Suppressor macrophage treated with lipopolysaccharide for 4 hours (primary cell): ENCODE measurements at places on chromosomes 1 and 21.

DNA sequence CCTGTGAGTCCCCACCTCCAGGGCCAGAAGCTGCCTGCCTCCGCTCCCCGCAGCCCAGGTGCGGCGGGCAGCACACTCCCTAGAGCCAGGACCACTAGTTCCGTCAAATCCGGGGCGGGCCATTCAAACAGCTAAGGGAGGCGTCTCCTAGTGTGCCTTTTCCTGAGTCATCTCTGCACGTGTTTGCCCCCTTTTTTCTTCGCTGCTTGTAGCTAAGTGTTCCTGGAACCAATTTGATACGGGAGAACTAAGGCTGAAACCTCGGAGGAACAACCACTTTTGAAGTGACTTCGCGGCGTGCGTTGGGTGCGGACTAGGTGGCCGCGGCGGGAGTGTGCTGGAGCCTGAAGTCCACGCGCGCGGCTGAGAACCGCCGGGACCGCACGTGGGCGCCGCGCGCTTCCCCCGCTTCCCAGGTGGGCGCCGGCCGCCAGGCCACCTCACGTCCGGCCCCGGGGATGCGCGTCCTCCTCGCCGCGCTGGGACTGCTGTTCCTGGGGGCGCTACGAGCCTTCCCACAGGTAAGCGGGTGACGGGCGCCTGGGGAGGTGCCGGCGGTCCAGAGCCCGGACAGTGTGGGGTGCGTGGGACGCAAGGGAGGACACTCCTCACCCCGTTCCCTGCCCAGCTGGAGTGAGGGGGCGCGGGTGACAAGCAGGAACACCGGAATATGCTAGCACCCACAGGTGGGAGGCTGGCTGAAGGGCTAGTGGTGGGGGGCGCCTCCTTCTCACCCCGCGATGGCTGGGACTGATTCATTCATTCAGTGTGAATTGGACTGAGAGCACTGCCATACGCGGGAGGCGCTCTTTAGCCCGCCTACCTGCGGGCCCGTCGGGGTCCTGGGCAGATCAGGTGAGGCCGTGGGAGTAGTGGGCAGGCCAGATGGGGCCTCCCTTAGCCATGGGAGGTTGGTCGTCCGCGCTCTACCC is at the start of gene TNFRSF8:
Gene TNFRSF8, plus strand, starts transcription at position 163 of the 932 bp plus-strand sequence. Its CDS starts 296 bp downstream, at position 459.
- DNase-seq: no peak

GRCh38 chr1:111219557-111220286 is 7.8 kb upstream of the CHI3L2 start:
- peak; percentile 81 for DNase-seq

- no peak for DNase-seq
These were observed 2.2 kb downstream of the ANGPTL1 start for GRCh38 chr1:178868706-178869105.

- no peak for DNase-seq
These were observed 348.2 kb upstream of the DUSP10 start for GRCh38 chr1:222090103-222090502.

GRCh38 chr1:233107130-233107660 is 156.8 kb downstream of the NTPCR start:
- DNase-seq: peak; percentile 42

- DNase-seq: no peak
These were observed 24.7 kb downstream of the CYP2J2 start for GRCh38 chr1:59901770-59902388.

GRCh38 chr1:78468521-78468920 is 22.3 kb upstream of the PTGFR start:
- no peak for DNase-seq
